ENCODE measurements at places on chromosomes 3 and 15.

DNA sequence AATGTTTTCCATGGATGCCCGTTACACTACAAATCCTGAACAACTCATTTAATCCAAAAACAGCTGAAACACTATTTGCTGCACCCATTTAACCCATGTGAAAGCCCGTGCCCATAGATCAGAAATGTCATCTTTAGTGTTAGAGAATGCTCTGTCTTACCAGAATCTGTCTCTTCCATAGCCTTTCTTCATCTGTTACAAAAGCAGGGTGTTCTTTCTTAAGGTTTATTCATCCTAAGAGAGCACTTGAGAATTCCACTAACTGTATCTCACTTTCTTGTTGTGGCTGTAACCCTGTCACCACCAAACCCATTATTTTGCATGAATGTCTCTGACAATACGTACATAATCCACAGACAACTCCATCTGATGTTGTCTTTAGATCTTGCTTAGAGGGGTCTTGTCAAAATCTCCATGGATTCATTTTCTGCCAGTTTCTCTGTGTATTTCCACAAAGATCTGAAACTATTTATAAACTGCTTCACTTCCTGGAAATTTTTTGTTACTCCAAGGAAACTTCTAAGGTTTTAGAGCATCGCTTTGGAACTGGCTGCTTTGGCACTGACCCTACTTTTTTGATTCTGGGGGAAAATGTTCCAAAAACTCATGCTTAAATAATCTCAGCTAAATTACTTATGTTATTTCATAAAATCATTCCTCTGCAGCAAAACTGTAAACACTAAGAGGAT, 167.8 kb upstream of the CCDC54 start:
- no peak for DNase-seq

- no peak for DNase-seq
These were observed 4.1 kb downstream of the LOXL1 start for GRCh38 chr15:73930371-73930770.

DNA sequence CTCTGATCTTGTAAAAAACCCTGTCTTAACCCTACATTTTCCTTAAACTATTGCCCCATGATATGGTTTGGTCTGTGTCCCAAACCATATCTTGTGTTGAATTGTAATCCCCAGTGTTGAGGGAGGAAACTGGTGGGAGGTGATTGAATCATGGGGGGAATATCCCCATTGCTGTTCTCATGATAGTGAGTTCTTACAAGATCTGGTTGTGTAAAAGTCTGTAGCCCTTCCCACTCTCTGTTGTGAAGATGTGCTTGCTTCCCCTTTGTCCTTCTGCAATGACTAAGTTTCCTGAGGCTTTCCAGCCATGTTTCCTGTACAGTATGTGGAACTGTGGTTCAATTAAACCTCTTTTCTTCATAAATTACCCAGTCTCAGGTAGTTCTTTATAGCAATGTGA, 881.4 kb downstream of the DIPK2A start:
- no peak for DNase-seq

DNA sequence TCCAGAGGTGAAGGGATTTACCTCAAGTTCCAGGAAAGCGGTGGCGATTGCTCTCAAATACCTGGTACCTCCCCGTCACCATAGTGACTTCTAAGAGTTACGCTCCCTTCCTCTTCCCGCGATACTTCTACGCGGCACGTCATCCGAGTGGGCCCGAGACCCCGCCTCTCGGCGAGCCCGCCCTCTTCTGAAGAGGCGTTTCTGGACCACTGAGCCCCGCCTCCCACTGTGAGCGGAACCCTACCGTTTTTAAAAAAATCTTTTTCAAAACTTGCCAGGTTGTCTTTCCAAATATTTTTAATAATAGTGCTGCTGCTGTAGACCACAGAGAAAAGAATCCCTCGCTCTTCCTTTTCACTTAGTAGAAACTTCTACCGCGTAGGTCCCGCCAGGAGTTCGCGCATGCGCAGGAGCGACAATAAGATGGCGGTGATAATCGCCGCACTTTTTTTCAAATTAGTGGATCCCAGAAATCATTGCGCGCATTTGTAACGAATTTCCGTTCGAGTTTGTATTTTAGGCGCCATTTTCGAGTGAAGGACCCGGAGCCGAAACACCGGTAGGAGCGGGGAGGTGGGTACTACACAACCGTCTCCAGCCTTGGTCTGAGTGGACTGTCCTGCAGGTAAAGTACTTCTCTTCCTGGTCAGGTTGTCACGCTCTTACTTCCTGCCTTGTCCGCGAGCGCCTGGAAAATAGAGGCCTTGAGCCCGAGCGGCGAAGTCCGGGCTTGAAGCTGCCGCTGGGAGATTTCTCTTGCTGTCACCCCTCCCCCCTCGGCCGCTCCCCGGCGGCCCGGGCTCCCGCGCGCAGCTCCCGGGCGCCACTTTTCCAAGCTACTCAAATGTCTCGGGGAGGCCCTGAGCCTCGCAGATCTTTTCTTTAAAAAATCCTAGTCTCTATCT, at the start of the genes IFT80 and SMC4:
IFT80 (minus strand) TSS at position 101 of the 905 bp plus-strand sequence. CDS start 14,625 bp downstream, outside the sequence.
SMC4 (plus strand) TSS at position 526 of the 905 bp plus-strand sequence. CDS start 1,177 bp downstream, outside the sequence.
- peak; percentile 96 for DNase-seq

DNA sequence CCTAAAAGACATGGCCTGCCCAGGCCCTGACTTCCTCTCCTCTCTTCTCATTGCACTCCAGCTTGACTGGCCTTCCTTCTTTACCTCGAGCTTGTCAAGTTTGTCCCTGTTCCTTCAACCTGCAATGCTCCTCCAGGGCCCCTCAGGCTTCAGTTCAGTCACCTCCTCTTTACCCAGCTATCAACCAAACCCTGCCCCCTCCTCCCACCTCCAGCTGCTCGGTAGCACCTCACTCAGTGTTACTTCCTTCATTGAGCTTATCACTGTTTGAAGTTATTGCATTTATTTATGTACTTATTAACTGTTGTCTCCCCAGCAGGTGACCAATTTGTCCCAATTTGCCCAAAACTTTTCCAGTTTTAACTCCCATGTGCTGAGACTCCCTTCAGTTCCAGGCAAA, 95.8 kb upstream of the UBE2E1 start:
- DNase-seq, result no peak

DNA sequence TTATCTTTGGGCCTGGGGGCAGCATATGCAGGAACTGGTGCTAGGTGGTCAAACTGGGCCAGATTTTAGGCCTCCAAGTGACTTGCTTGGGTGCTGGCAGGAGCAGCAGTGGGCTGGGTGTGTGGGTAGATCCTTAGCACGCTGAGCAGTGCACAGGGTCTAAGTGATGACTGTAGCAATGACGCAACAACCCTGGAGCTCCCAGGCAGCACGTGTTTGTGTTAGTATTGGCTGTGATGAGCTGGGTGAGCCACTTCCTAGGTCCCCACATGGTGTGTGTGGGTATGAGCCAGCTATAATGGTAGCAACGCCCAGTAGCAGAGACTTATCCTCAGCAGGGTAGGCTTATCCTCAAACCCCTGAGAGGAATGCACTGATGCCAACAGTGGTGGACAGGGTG, 570.6 kb upstream of the ROBO1 start:
- DNase-seq, result no peak

GRCh38 chr3:48372377-48372770, 355 bp downstream of the FBXW12 start:
- DNase-seq, result no peak

DNA sequence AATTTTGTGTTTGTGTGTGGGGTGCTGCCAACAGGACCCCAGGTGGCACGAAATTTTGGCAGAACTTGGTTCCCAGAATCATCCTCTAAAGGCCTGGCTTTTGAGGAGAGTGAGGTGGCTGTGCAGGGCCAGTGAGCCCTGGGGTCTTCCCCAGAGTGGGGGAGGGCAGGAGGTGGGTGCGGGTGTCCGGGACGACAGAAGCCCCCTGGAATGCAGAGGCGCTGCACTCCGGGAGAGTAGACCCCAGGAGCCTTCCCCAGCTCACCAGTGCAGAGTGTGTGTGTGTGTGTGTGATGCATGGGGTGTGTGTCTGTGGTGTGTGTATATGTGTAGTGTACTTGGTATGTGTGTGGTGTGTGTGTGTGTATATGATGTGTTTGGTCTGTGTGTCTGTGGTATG, 44.4 kb upstream of the SEC13 start:
- no peak for DNase-seq

- no peak for DNase-seq
These were observed 14.8 kb downstream of the LYSMD4 start for GRCh38 chr15:99718421-99718820.

DNA sequence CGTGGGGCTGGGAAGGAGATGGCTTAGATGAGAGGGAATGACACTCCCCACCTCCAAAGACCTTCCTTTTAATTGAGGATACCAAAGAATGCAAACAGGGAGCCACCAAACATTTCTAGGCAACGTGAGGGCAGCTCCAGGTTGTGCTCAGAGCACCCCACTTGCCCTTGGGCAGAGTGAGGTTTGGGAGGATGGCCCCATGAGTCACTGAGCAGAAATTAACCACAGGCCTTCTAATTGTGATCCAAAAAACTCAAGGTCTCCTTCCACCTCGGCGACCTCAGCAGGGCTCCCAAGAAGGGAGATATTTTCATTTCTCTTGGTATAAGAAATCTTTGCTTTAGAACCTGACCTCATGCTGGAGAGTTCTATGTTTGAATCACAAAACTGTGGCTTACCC, 305.0 kb upstream of the TPM1 start:
- no peak for DNase-seq

DNA sequence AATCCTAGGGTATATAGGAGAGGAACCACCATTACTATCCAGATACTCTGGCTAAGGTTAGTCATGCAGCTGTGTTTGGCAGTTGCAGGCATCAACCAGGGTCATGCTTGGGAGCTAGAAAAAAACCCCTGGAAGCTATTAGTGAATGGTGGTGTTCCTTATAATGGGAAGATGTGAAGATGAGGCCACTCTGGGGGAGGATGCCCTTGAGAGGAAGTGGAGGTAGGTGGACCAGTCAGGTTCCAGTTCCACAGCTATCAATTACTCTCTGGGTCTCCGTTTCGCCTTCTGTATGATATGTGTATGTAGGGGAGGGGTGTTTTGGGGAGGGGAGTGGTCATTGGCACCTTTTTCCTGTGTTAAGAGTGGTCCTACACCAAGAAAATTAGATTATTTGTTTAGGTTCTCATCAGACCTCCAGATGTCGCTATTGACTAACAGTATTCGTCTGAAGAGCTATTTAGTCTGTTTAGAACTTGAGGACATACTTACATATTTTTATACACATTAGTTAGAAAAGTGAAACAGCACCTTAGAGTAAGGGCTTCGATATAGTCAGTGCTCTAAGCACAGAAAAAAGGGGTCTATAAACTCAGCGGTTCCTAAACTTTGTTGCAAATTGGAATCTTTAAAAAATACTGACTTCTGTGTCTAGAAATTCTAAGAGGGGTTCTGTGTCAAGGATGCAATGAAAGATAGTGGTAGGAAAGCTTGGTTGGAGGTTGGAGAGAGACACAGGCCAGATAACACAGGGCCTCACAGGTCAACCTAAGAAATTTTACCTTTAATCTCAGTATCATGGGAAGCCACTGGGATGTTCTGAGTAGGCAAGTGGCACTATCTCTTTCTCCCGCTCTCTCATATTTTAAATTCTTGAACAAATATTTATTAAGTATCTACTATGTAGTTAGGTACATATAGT, 9.1 kb upstream of the HPS3 start:
- no peak for DNase-seq

All from dorsolateral prefrontal cortex (tissue), 122 donors.